Subcutaneous adipose tissue (tissue), 4 donors: ENCODE measurements at places on chromosomes 4 and X. TPM values are rescaled to one million over a fixed set of nuclear protein-coding genes. Genes with fewer than 3 reads are reported as not detected.

HSPA4L gene
- total RNA-seq, result 1.0 TPM

TREX2 gene
- total RNA-seq, result 2.4 TPM

REPS2 gene
- total RNA-seq, result 4.3 TPM

NDP gene
- not detected for total RNA-seq

SHOX gene
- 1.5 TPM for total RNA-seq

EVC2 gene
- total RNA-seq, result 23.1 TPM

GYG2 gene
- 183 TPM for total RNA-seq

PPP1R2C gene
- not detected for total RNA-seq

HEPH gene
- 1.9 TPM for total RNA-seq

CPZ gene
- 6.1 TPM for total RNA-seq

ZNF711 gene
- total RNA-seq, result 1.5 TPM

ARMCX4 gene
- 12.2 TPM for total RNA-seq

RGN gene
- total RNA-seq, result 5.3 TPM

NUDT11 gene
- total RNA-seq, result 0.82 TPM

CLDN34 gene
- total RNA-seq, result not detected

SOWAHD gene
- total RNA-seq, result not detected

CNGA1 gene
- total RNA-seq, result 5.1 TPM

ASMT gene
- total RNA-seq, result not detected

CENPVL1 gene
- total RNA-seq, result not detected
